ENCODE measurements at places on chromosomes 12 and 14.

DNA sequence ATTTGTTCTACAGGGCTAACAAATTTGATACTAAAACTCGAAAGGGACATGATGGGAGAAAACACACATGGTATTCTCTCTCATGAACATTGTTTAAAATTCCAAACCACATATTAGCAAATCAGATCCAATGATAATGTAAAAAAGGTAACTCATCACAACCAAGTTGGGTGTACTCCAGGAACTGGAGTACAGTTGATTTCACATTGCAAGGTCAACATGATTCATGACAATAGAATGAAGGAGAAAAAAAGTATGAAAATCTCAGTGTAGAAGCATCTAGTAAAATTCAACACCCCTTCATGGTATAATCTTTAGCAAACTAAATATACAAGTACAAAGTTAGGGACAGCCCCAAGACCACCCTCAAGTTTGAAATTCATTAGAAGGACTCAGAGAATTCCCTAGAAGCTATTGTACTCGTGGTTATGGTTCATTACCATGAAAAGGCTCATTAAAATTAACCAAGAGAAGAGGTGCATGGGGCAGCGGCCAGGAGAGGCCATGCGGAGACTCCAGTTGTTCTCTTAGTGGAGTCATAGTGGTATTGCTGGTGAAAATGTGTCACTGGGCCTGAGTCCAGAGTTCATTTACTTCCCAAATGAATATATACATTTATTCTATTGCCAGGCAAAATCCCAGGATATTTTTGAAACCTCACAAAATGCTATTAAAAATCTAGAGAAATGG lies 3.1 kb upstream of the CDCA4 start:
- DNase-seq = peak; percentile 68

GRCh38 chr14:55303691-55304145 lies 32.5 kb downstream of the FBXO34 start:
- peak; percentile 8 for DNase-seq

GRCh38 chr14:33452995-33453394 lies 497.9 kb downstream of the EGLN3 start:
- DNase-seq = no peak

DNA sequence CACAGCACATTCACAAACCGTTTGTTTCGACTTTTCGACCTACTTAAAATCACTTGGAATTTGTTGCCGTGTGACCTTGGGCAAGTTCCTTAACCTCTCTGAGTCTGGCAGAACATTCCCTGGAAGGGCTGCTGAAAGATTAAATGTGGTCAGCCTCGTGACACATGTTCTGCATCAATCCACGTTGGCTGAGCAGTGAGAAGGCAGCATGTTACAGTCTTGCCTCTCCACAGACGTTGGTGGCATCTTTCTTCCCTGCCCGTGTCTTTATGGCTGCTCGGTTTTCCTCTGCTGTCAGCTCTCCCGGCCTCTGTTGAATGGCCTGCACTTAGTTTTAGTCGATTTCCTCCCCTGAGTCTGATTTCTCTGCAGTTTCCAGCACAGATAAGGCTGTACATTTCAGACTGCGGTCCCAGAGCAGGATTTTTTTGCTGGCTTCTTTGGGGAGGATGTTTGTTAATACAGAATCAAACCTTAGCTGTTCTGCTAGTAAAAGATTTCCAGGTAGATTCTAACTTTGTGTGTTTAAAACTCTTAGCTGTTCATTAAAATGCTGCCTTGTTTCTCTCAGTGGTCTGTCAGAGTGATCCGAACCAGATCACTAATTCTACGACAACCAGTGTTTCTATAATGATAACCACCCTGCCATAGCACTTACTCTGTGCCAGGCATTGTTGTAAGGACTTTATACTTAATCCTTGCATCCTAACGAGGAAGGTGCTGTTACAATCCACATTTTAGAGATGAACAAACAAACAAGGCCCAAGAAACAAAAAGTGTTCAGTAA lies 217.1 kb downstream of the CHST11 start:
- no peak for DNase-seq

GRCh38 chr12:52395761-52396434 lies 10.2 kb downstream of the KRT82 start:
- peak; percentile 54 for DNase-seq

DNA sequence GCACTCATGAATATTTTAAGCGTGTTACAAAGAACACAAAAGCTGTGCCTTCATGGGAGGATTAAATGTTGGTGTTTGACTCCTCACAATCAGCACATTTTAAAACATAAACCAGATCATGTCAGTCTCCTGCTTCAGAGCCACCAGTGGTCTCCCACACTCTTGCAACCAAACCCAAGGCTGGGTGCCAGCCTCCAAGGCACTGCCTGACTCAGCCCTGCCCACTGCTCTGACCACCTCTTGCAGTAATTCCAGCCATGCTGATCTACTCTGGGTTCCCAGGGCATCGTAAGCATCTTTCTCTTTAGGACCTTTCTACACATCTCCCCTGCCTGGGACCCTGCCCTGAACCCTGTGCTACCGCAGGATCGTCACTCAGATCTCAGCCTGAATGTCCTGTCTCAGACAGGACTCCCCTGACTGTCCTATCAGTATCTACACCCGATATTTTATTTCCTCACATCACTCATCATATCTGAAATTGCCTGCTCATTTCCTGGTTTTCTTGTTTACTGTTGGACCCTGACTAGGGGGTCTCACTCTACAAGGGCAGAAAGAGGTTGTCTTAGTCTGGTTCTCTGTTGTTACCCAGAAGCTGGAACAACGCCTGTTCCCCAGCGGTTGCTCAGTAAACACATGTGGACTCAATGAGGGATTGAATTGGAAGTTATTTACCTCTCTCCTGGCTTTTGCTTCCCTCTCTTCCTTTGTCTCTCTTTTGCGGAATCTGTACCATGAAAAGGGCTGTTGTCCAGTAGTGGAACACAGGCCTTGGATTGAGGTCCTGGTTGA lies 449.8 kb downstream of the RAD51B start:
- peak; percentile 12 for DNase-seq

DNA sequence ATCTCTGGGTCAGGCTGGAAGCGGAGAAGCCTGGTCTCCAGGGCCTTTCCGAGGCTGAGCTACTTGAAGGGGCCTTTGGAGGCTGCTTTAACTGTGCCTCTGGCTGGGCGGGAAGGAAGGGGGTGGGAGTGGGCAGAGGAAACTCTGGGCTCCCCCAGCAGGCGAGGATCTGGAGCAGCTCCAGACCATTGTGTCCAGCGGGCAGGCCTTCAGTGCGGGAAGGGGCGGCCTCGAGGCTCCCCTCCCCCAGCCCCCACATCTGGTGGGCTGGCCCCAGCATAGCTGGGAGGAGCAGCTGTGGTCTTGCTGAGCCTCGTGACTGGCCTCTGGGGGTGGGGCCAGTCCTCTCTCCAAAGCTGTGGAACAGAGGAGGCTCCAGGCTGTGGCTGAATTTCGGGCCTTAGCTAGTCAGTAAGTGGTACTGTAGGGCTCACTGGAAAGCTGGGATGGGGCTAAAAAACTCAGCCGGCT lies 3.4 kb downstream of the TAMALIN start:
- DNase-seq = peak; percentile 67

- DNase-seq = peak; percentile 10
Observed at GRCh38 chr14:20356422-20356821, 13.0 kb downstream of the PARP2 start.

GRCh38 chr12:106054049-106054448 lies 84.7 kb downstream of the NUAK1 start:
- DNase-seq = no peak

- no peak for DNase-seq
Observed at GRCh38 chr14:60085085-60085484, 6.6 kb upstream of the PCNX4 start.

- DNase-seq = peak; percentile 56
Observed at GRCh38 chr12:114920771-114921554, 237.0 kb upstream of the TBX3 start.

DNA sequence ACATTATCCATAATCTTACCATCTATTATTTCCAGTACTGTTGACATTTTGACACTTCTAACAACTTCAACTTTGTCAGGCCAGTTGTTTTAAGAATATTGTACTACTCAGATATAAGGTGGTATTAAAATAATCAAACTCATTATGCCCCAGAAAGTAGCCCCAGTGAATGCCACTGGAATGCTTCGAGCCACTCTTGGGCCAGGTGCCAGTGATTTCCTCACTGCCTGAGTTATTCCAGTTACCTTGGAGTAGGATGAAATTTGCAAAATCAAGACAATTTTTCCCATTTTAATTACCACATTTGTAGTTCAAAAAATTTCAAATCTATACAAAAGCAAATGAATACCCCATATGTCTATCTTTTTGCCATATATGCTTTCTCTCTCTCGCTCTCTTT lies 9.2 kb downstream of the CIPC start:
- no peak for DNase-seq

- peak; percentile 95 for DNase-seq
Observed at GRCh38 chr14:52131640-52132320, 62.9 kb upstream of the NID2 start.

DNA sequence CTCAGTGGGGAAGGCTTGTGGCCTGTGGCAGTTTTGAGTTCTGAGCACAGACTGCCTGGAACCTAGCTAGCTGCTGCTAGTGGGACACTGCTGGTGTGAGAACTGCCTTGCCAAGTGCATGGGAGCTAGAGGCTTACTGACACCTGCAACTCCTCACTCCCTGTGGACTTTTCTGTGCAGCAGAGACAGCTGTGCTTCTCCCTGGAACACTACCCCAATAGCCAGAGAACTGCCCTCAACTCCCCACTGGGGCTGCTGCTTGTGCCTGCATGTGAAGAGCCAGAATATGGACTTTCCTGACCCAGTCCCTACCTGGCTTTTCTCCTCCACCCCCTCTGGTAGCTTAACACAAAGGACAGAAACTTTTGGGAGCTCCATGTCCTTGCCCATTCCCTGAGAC lies 222.6 kb downstream of the ADGRD1 start:
- no peak for DNase-seq

DNA sequence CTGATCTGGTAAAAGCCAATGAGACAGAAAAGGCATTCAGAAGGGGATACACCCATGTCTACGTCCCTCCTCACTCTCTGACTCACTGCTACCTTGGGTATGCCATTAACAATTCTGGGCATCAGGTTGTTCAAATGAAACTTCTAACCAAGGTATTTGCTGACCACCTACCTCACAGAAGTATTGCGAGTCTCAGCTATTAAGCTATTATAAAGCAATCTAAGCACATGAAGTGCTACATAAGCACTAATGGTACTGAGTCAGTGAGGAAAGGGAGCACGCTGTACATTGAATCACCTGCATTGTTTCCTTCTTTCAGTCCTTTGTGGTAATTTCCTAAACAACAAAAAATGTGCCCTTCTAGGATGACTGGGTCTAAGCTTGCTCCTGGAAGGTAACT lies 62.8 kb upstream of the CCDC91 start:
- no peak for DNase-seq

- DNase-seq = peak; percentile 54
Observed at GRCh38 chr12:121423682-121424623, 24.0 kb downstream of the RNF34 start.

DNA sequence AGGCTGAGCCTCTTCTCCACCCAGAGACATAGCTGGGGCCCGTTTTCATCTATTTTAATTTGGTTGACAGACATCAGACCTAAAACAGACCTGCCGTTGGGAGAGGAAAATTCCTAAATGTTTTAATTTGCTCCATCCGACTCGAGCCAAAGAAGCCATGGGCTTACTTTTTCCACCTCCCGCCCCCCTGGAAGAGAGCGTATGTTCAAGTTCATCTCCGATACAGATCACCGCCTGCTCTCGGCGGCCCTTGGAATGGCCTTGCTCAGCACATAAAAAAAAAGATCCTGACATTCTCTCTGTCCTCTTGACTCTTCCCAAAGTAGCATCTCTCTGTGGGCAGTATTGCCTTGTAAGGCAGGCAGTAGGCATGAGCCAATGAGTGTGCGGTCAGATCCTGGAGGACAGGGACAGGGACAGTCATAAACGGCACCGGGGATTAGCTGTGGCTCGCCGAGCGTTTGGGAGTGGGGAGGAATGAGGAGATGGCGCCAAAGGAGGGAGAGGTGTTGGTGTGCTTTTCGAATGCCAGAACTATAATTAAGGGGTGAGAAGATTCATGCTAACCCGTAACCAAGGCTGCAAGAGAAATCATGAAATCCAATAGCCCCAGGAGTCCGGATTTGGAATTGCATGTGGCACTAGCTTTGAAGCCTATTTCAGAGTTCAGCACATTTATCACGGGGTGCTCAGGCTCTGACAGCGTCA lies 47.9 kb upstream of the MEG3 start:
- DNase-seq = no peak

GRCh38 chr12:72485017-72485701 lies 213.0 kb downstream of the TRHDE start:
- no peak for DNase-seq

DNA sequence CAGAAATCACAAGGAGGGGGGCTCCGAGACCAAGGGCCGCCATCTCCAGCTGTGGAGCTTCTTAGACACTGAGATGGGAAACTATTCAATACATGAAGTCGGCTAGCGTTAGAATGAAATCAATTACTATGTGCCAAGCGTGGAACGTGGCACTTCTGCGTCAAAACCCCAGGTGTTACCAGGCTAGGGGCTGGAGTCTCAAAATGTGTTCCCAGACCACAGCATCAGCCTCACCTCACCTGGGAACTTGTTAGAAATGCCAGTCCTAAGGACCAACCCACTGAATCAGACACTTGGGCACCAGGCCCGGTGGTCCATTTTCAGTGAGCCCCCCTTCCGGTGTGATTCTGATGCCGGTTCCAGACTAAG lies 5.0 kb upstream of the SETD1B start:
- no peak for DNase-seq

- no peak for DNase-seq
Observed at GRCh38 chr12:106602076-106602475, 19.3 kb downstream of the RFX4 start.

DNA sequence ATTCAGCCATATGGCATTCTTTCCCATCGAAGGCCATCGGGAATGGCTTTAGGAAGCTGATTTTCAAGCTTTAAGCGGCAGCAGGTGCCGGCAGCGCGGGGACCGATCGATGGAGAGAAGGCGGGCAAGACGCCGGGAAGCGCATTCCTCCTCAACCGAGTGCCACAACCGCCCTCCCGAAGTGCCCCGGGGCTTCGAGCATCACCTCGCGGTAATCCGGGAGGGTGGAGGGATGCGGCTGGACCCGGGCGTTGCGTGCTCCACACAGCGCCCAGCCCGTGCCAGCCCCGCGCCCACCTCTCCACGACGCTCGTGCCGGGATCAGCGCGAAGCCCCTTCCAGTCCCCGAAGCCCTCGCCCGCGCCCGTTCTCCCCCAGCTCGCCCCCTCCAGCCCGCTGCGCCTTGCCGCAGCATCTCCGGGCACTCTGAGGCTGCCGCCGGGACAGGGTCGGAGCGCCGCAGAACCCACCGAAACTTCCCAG lies 3.2 kb downstream of the USP44 start:
- DNase-seq = no peak

GRCh38 chr12:108307006-108307405 lies 32.1 kb downstream of the CMKLR1 start:
- DNase-seq = peak; percentile 76

DNA sequence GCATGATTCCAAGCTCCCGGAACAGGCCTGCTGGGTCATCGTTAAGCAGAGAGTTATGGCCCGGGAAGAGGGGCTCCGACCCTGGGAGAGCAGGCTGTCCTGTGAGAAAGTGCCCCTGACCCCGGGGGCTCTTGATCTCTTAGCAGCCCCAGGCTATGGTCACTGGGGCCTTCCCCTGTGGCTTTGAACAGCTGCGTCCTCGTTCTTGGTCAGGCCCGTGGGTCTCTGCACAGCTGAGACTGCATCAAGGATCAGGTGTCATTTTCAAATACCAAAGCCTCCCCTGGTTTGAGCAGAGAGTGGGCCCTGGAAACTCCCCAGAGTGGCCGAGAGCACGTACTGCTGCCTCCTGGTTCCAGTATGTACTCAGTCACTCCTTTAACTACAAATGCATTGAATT lies 114.8 kb downstream of the ESRRB start:
- DNase-seq = no peak

GRCh38 chr12:112606611-112607365 lies 184.8 kb upstream of the RPH3A start:
- no peak for DNase-seq
